ENCODE measurements at places on chromosomes 6 and 20.

DNA sequence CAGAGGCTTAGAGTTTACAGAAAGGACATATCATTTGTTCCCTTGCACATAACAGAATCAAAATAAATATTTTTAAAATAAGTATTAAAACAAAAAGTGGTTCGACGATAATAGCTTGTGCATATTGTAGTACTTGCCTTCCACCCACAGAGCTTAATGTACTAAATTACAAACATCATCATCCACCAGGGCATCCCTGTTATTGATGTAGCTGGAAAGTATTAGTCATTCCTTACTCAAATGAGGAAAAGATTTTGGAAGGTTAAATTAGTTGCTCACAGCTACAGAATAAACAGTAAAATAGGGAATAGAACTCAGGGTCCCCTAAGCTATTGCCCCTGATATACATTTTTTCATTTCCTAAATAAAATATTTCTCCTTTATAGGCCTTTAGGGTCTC, 150.3 kb downstream of the PTPRK start:
- no peak for DNase-seq

DNA sequence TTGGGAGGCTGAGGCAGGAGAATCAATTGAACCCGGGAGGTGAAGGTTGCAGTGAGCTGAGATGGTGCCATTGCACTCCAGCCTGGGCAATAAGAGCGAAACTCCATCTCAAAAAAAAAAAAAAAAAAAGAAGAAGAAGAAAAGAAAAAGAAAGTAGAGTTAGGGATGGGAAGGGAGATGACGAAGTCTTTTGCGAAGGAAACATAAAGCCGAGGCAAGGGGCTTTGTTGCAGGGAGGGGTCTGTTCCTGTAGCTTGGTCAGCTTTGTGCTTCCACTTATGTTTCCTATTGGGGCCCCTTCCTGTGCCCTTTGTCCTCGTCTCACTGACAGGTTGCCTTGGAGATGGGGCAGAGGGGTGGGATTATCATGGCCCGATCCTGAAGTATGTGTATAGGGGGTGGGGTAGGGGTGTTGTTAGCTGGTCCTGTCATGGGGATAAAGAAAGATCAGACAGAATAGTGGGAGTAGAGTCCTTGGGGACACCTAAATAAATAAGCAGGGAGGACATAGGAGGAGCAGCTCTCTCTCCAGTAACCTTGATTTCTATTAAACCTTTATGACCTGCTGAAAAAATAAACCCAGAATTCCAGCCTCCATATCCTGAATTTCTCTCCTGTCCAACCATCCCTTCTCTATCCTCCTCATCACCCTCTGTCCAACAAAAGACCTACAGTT, 1.1 kb upstream of the CLIC1 start:
- DNase-seq = peak; percentile 85

DNA sequence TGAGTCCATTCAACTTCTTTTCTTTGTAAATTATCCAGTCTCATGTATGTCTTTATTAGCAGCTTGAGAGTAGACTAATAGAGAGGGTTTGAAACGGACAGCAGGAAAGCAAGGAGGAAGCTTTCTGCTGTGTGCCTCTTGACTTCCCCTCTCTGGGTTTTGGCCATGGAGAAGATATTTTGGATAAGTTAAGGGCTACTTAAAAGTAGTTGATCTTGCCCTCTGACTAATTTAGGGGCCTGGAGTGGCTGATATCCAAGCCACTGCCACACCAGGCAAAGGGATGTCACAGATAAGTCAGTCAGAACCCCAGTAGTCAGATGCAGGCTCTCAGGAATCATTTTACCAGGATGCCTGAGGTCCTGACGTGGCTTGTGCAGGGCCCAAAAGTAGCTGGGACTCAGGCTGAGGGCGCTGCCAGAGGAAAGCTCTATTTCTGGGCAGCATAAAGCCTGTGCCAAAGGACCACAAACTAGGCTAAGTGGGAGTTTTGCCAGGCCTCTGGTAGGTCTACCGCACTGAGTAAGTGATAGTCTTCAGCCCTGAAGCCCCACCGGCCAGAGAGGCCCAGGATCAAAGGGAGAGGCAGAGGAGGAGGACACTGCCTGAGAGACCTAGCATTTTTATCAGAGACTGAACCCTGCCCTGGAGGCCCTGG, 41.6 kb upstream of the IYD start:
- no peak for DNase-seq

GRCh38 chr6:34243901-34244884, 4.6 kb downstream of the SMIM29 start:
- no peak for DNase-seq

DNA sequence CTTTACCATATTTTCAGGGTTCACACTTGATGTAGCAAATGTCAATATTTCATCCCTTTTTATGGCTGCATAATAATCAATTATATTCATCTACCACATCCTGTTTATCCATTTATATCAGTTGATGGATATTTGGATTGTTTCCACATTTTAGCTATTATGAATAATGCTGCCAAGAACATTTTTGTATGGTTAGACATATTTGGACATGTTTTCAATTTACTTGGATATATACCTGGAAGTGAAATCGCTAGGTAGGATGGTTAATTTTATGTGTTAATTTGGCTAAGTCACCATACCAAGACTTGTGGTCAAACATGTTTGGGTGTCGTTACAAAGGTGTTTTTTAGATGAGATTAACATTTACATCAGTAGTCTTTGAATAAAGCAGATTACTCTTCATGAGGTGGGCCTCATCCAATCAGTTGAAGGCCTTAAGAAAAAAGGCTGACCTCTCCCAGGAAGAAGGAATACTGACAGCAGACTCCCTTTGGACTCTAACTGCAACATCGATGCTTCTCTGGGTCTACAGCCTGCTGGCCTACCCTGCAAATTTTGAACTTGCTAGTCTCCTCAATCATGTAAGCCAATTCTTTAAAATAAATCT, 196.5 kb downstream of the BACH2 start:
- no peak for DNase-seq

Measured in Caco-2 (cell line).